Activated naive CD4-positive, alpha-beta T cell treated with anti-CD3 and anti-CD28 coated beads for 36 hours (primary cell): ENCODE measurements at places on chromosomes 4 and X. TPM values are rescaled to one million over a fixed set of nuclear protein-coding genes. Genes with fewer than 3 reads are reported as not detected.
A peak's percentile ranks its signal among the peaks of the same experiment; 100 is the strongest.

- no peak for DNase-seq
- no peaks in the 10 kb centered on the region for H3K27me3 ChIP-seq
- no peaks in the 10 kb centered on the region for H3K4me1 ChIP-seq
- no peak overlapping the region for H3K4me3 ChIP-seq
These were observed 35.4 kb upstream of the CENPU start for GRCh38 chr4:184769141-184769765.

DNA sequence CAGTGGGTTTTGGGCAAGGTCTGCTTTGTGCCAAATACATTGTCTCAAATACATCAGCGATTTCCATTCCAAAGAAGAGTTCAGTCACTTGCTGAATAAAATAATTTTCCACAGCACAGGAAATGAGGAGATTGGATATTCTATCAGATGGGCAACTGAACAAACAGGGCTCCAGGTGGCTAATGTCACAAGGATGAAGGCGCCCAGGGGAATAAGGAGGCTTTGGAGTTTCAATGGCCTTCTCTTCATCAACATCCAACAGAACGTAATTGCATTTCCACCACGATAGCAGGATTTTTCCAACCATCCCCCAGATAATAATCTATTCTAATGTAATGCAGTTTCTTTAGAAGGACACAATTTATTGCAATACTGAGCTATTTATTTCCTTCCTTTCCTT lies 104.7 kb upstream of the KLHL13 start:
- no peaks in the 10 kb centered on the region for H3K27me3 ChIP-seq
- H3K36me3 ChIP-seq = no peaks in the 10 kb centered on the region

GRCh38 chr4:119629142-119629471 lies 503 bp upstream of the PDE5A start:
- no peaks in the 10 kb centered on the region for H3K36me3 ChIP-seq
- no peak for DNase-seq
- H3K4me1 ChIP-seq = peaks cover 15% of the 10 kb centered on the region
- H3K4me3 ChIP-seq = peak overlapping the region; percentile 78
- H3K27ac ChIP-seq = no peak overlapping the region

The GRIA2 gene
- total RNA-seq = not detected

GRCh38 chrX:68880846-68881552 lies 52.2 kb downstream of the EFNB1 start:
- H3K36me3 ChIP-seq = no peaks in the 10 kb centered on the region
- H3K4me1 ChIP-seq = no peaks in the 10 kb centered on the region
- no peaks in the 10 kb centered on the region for H3K27me3 ChIP-seq

The SGMS2 gene
- total RNA-seq = not detected

GRCh38 chr4:176011529-176011928 lies 54.1 kb upstream of the WDR17 start:
- no peaks in the 10 kb centered on the region for H3K4me1 ChIP-seq
- H3K27me3 ChIP-seq = no peaks in the 10 kb centered on the region
- H3K4me3 ChIP-seq = no peak overlapping the region
- DNase-seq = no peak
- no peak overlapping the region for H3K27ac ChIP-seq

DNA sequence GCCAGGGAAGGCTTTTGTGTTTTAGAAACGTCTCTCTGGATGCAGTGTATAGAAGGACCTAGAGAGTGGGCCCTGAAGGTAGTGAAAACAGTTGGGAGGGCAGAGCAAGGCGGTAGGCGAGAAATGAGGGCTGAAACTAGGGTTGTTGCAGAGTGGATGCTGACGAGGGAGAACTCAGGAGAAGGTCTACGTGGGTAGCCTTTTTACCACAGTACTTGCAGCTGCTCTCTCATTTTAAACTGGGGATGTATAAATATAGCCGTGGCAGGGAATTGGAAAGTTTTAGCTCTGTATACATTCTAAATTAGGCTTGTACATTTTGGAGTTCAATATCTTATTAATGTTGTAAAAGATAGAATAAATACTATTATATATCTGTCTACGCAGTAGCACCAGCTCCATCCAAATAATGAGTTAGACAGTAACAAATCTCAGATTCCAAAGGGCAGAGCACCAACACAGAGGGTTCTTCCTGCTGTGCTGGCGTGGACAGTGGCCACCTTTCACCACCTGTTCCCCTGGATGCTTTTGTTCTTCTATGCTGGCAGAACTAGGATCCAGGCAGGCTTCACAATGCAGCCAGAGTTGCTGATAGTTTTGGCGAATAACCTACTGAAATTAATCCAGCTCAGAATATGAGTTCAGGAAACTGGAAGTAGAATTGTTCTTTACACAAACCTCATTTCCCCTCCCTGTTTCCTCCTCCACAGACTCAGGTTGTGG lies 31.7 kb downstream of the CCNG2 start:
- DNase-seq = no peak
- H3K4me3 ChIP-seq = no peak overlapping the region
- peaks cover 4% of the 10 kb centered on the region for H3K4me1 ChIP-seq
- peaks cover 4% of the 10 kb centered on the region for H3K27me3 ChIP-seq
- H3K36me3 ChIP-seq = no peaks in the 10 kb centered on the region
- no peak overlapping the region for H3K27ac ChIP-seq

- no peak for DNase-seq
- H3K27me3 ChIP-seq = no peaks in the 10 kb centered on the region
- H3K4me3 ChIP-seq = no peak overlapping the region
- H3K27ac ChIP-seq = no peak overlapping the region
- H3K36me3 ChIP-seq = no peaks in the 10 kb centered on the region
These were observed 25.4 kb upstream of the IL2 start for GRCh38 chr4:122481766-122482405.

DNA sequence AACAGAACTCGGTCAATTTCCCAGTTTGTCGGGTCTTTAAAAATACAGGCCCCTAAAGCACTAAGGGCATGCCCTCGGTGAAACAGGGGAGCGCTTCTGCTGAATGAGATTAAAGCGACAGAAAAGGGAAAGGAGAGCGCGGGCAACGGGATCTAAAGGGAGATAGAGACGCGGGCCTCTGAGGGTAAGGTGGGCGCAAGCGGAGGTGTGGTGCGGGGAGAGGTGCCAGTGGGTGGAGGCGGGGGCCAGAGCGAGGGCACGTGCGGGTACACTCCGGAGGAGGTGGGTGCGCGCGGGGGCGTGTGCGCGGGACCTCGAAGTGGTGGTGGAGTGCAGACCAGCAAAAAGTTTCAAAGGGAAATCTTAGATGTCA lies 787 bp upstream of the TET2 start:
- peak overlapping the region; percentile 96 for H3K4me3 ChIP-seq
- H3K36me3 ChIP-seq = peaks cover 16% of the 10 kb centered on the region
- no peaks in the 10 kb centered on the region for H3K27me3 ChIP-seq
- H3K4me1 ChIP-seq = peaks cover 35% of the 10 kb centered on the region
- H3K27ac ChIP-seq = peak overlapping the region; percentile 97

- H3K4me1 ChIP-seq = no peaks in the 10 kb centered on the region
- H3K27me3 ChIP-seq = no peaks in the 10 kb centered on the region
- H3K4me3 ChIP-seq = no peak overlapping the region
- no peak overlapping the region for H3K27ac ChIP-seq
These were observed 67.7 kb downstream of the PPARGC1A start for GRCh38 chr4:23822181-23822580.

GRCh38 chr4:47816748-47817147 lies 21.1 kb downstream of the CORIN start:
- no peak overlapping the region for H3K4me3 ChIP-seq
- DNase-seq = no peak
- no peaks in the 10 kb centered on the region for H3K36me3 ChIP-seq
- no peak overlapping the region for H3K27ac ChIP-seq

DNA sequence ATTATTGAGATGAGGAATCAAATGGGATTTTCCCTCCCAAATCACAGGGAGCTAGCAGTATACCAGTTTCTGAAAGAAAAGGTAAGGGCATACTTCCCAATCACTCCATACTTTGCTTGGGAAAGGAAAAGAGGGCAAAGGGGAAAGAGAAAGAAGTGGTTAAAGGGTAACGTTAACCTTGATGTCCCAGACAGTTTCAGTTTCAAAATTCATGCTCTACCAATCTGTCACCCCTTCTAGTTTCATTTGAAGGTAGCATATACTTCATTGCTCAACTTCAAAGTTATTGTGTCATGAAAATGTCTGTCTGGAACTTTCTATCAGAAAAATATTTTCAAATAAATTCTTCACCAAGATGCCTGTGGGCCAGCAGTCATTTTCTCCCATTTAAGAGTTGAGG lies 16.0 kb downstream of the TNMD start:
- H3K4me3 ChIP-seq = no peak overlapping the region
- no peaks in the 10 kb centered on the region for H3K4me1 ChIP-seq
- H3K36me3 ChIP-seq = no peaks in the 10 kb centered on the region
- DNase-seq = no peak
- H3K27ac ChIP-seq = no peak overlapping the region

GRCh38 chr4:185945906-185946305 lies 123.0 kb upstream of the TLR3 start:
- no peak overlapping the region for H3K27ac ChIP-seq
- no peak for DNase-seq
- peaks cover 10% of the 10 kb centered on the region for H3K27me3 ChIP-seq
- H3K4me3 ChIP-seq = no peak overlapping the region
- no peaks in the 10 kb centered on the region for H3K36me3 ChIP-seq

GRCh38 chrX:119363391-119363790 lies 35.7 kb upstream of the SLC25A43 start:
- no peaks in the 10 kb centered on the region for H3K4me1 ChIP-seq
- H3K27ac ChIP-seq = no peak overlapping the region
- no peaks in the 10 kb centered on the region for H3K36me3 ChIP-seq
- H3K27me3 ChIP-seq = no peaks in the 10 kb centered on the region
- DNase-seq = no peak

DNA sequence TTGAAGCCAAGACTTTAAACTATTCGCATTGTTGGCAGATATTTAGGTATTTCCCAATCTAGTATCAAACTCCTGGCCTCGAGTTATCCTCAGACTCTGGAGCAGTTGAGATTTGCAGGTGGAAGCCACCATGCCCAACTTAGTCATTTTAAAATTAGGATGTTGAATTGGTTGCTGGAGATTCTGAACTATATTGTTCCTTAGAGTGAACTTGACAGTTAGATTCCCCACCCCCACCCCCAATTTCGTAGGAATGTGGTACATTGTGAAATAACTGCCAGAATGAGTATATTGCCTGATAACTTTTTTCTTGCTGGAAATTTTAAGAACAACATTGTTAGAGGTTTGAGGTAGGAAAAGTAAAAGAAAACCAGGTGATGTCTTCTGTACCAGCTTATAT lies 2.3 kb downstream of the NOCT start:
- peaks cover 50% of the 10 kb centered on the region for H3K4me1 ChIP-seq
- no peak overlapping the region for H3K4me3 ChIP-seq
- H3K36me3 ChIP-seq = peaks cover 13% of the 10 kb centered on the region
- no peaks in the 10 kb centered on the region for H3K27me3 ChIP-seq
- H3K27ac ChIP-seq = no peak overlapping the region
- no peak for DNase-seq

The RAB33A gene
- total RNA-seq = 15.1 TPM

DNA sequence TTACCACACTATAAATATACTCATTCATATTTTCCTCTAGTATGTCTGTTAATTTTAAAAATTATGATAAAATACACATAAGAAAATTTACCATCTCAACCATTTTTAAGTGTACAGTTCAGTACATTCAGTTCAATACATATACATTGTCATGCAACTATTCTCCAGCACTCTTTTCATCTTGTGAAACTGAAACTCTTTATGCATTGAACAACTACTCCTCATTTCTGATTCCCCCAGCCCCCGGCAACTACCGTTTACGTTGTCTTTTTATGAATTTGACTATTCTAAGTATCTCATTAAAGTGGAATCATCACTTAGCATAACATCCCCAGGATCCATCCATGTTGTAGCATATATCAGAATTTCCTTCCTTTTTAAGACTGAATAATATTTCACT lies 8.7 kb downstream of the SMARCAD1 start:
- no peak overlapping the region for H3K4me3 ChIP-seq
- no peak overlapping the region for H3K27ac ChIP-seq
- peaks cover 44% of the 10 kb centered on the region for H3K4me1 ChIP-seq
- H3K36me3 ChIP-seq = peaks cover 54% of the 10 kb centered on the region

The CFAP299 gene
- total RNA-seq = not detected

DNA sequence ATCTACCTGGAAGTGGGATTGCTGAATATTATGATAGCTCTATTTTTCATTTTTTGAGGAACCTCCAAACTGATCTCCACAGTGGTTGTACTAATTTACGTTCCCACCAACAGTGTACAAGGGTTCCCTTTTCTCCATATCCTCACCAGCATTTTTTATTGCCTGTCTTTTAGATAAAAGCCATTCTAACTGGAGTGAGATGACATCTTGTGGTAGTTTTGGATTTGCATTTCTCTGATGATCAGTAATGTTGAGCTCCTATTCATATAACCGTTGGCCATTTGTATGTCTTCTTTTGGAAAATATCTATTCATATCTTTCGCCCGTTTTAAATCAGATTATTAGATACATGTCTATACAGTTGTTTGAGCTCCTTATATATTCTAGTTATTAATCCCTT lies 101.8 kb downstream of the RASGEF1B start:
- DNase-seq = no peak
- H3K36me3 ChIP-seq = no peaks in the 10 kb centered on the region
- no peaks in the 10 kb centered on the region for H3K4me1 ChIP-seq
- H3K27me3 ChIP-seq = peaks cover 8% of the 10 kb centered on the region
- H3K4me3 ChIP-seq = no peak overlapping the region

The CYSLTR1 gene
- 2.2 TPM for total RNA-seq

The GLOD5 gene
- not detected for total RNA-seq

The WFS1 gene
- total RNA-seq = 4.5 TPM

DNA sequence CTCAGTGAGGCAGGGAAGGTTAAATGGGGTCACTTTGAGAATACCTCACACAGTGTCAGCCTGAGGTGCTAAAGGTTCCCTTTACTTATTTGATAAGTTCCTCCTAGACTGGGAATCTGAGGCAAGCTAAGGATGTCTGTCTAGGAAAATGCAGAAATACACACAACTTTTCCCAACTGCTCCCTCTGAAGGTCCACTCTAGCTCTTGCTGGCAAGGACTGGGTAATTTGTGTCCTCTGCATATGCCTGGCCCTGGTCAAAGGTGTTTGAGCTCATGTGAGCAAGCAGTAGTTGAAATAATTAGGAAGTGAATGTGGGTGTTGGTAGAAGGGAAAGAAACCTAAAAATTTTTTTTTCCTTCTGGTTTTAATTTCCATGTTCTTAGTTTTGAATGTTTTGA lies 21.3 kb downstream of the TXLNG start:
- DNase-seq = no peak
- H3K36me3 ChIP-seq = peaks cover 5% of the 10 kb centered on the region
- no peak overlapping the region for H3K27ac ChIP-seq
- no peak overlapping the region for H3K4me3 ChIP-seq
- no peaks in the 10 kb centered on the region for H3K27me3 ChIP-seq
- peaks cover 14% of the 10 kb centered on the region for H3K4me1 ChIP-seq

DNA sequence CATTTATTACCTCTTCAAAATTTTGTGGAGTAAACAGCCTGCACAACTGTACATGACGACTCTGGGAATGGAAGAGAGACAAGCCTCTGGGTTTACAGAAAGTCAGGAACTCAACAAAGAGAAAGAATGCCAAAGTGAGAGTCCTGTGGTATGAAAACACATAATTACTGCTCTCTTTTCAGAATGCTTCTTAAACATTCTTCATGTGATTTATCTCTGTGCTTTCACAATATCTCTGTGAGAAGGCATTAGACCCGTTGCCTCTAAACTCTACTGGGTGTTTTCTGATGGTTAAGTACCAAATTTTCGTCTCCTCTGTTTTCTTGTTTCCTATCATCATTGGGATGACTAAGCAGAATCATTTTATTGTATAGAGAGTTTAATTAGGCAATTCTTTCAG lies 966.6 kb upstream of the SLIT2 start:
- no peak overlapping the region for H3K4me3 ChIP-seq
- no peaks in the 10 kb centered on the region for H3K4me1 ChIP-seq
- H3K27me3 ChIP-seq = no peaks in the 10 kb centered on the region
- H3K36me3 ChIP-seq = no peaks in the 10 kb centered on the region
- no peak for DNase-seq
- no peak overlapping the region for H3K27ac ChIP-seq

- H3K36me3 ChIP-seq = no peaks in the 10 kb centered on the region
- H3K4me1 ChIP-seq = peaks cover 3% of the 10 kb centered on the region
- peak; percentile 34 for DNase-seq
- no peak overlapping the region for H3K27ac ChIP-seq
These were observed 3.0 kb downstream of the LINC00632 start for GRCh38 chrX:140712413-140713173.
